Colonic mucosa (tissue), 4 donors: ENCODE measurements at places on chromosomes 3 and 15. TPM values are rescaled to one million over a fixed set of nuclear protein-coding genes. Genes with fewer than 3 reads are reported as not detected.

PPP2R3A gene
- total RNA-seq = 22.0 TPM

TNIK gene
- total RNA-seq = 30.9 TPM

- DNase-seq = no peak
Measured at GRCh38 chr3:185680231-185680630, 94.1 kb downstream of the SENP2 start.

GRCh38 chr3:146249921-146250320 is 984 bp downstream of the PLSCR4 start:
- no peak for DNase-seq

LDHAL6B gene
- total RNA-seq = not detected

DNA sequence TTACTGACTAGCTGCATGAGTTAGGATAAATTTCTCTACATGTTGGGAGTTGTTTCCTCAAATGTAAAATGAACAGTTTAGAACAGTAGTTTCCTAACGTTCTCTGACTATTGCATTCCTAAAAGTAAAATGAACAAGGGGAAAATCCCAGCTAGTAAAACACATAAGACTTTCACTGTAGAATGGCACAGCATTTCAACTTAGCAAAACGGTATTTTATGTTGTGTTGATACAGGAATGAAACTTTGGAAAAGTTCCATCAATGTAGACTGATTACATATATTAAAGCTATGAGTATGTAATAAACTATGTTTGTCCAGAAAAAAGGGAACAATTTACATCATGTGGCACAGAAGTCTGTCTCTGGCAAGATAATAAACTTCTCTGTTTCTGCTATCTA is 297.4 kb upstream of the EPHA3 start:
- no peak for DNase-seq

SAXO2 gene
- total RNA-seq = 0.93 TPM

- no peak for DNase-seq
Measured at GRCh38 chr3:155420406-155420805, 126.9 kb upstream of the STRIT1 start.

DNA sequence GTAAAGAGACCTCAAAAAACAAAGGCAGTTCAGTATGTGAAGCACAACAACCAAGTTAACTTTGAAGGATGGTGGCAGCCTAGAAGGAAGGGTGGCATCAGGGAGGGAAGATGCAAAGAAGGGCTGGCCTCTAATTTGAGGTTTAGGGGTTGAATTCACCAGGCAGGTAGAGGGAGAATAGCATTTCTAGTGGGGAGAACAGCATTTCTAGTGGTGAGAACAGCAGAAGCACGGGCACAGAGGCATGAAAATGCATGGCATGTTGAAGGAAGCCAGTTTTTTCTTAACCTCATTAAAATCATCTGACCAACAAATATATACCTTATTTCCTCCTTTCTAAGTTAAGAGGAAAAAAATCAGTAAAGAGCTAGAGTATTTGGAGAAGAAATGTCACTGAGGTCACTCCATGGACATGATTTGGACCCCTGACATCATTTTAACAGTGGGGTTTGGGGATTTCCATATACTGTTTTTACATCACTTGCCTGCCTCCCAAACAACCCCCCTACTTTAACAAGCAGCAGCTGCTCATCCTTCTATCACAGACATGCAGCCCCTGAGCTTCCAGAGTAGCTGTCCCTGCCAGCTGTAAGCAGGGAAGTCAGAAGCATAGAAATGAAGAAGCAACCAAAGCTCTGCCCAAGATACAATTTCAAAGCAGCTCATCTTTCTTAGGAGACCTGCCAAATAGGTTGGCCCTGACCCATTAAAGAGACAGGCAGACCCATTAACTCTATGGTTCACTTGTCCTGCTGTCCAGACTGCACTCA is 2.4 kb upstream of the POPDC2 start:
- no peak for DNase-seq

DNA sequence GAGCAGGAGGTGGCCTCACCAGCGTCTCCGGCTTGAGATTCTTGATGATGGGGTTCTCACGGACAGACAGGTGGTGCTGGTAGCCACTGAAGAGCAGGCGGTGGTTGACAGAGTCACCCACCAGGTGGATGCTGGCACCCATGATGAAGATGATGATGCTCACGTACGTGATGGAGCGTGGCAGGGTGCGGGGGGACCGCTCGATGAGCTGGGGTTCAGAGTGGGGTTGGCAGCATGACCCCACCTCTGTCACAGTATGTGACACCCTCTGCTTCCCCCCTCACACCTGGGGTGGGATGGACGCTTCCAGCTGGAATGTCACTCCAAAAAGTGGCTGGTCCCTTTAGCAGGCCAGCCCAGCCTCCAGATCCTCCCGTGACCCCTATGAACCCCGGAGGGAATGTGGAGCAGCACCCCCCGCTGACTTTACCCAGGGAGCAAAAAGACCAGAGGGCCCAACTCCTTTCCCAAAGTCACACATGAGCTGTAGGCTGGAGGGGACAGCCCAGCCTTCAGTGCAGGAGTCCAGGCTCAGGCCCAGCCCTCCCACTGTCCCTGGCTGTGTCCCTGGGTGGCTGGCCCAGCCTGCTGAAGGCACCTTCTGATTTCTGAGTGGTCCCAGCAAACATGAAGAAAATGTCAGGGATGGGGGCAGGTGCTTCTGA is 6.7 kb upstream of the CALML4 start:
- no peak for DNase-seq

GRCh38 chr3:98565237-98565643 is 28.2 kb downstream of the CPOX start:
- no peak for DNase-seq

RTP1 gene
- total RNA-seq = not detected

MKRN3 gene
- total RNA-seq = not detected

GATM gene
- 6.4 TPM for total RNA-seq

HAPLN3 gene
- total RNA-seq = 1.9 TPM

C3orf85 gene
- total RNA-seq = 10.5 TPM

DNA sequence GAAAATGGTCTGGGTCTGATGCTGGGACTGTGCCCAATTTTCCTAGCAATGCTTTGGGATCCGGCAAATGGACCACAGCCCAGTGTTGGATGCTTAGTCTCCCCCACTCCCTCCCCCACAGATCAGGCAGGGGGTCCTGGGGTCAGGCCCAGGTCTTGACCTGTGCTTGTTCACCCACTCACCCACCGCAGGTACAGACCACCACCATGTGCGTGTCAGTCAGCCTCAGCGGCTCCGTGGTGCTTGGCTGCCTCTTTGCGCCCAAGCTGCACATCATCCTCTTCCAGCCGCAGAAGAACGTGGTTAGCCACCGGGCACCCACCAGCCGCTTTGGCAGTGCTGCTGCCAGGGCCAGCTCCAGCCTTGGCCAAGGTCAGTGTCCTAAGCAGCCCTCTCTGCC is 10.6 kb downstream of the GRM2 start:
- no peak for DNase-seq

STAC gene
- 0.42 TPM for total RNA-seq

GRCh38 chr3:138975351-138975750 is 28.3 kb downstream of the FOXL2NB start:
- no peak for DNase-seq

GRCh38 chr3:61685755-61686154 is 124.4 kb downstream of the PTPRG start:
- no peak for DNase-seq

- DNase-seq = peak; percentile 93
Measured at GRCh38 chr15:40859206-40859851, 14.7 kb downstream of the RHOV start.

DNA sequence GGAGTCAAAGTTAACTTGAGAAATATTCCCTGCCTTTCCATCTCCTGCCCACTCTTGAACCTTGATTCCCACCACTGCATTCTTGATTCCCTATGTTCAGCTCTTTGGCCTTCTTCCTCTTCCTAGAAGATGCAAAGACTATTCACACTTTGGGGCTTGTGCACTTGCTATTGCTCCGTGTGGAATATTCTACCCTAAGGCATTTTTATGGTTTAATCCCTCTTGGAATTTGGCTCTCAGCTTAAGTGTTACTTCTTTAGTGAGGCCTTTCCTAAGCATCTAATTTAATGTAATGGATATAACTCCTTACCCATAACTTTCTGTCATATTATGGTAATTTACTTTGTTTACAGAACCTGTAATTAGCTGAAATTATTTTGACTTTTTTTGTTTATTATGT is 318.9 kb upstream of the COL8A1 start:
- no peak for DNase-seq

FBXW12 gene
- total RNA-seq = not detected

DNA sequence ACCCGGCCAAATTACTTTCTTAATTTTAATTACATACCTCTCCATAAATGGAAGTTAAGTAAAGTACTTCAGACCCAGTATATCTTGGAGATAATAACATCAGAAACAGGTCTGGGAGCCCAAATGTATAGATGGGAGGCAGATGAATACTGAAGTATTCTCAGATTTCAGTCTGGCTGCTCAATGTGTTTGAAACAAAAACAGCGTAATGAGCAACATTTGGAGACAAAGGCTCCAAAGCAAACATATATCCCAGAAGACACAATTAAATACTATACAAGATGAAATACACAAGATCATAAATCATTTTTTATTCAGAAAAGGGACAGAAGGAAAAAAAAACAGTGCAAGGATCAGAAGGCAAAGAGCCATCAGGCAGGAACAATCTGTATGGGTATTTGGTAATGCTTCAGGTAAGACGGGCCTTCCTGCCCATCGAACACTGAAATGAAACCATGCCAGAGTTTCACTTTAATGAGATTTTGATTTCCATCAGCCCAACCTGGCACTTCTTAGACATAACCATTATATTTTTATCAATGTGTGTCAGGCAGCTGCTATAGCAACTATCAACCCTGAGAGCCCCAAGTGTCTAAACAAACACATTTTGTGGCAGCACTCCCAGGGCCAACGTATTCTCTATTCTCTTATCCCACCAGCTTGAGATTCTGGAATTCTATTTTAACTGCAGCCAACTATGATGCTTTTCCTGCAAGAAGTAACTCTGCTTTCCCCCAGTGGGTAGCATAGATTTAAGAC is 210.8 kb downstream of the STT3B start:
- no peak for DNase-seq

DNA sequence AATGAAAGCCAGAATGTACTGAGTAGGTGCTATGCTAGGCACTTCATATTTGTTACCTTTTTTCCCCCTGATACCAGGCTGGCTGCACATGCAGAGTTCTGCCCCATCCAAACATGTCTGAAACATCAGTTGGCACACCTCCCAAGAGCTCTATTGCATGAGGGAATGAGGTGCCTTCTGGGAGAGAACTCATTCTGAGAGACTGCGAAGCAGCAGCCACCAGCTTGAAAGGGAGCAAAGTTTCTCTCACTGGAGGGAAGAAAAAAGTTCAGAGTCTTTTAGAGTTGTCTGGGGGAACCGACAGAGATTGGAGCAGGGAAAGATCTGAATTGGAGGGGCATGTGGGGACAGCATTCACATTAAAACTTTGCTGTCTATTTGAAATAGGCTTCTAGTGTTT is 84.1 kb downstream of the AGBL1 start:
- DNase-seq = no peak

CGNL1 gene
- total RNA-seq = 4.7 TPM

COX5A gene
- total RNA-seq = 623 TPM

PCYT1A gene
- total RNA-seq = 56.1 TPM

FANCD2OS gene
- total RNA-seq = not detected

DNA sequence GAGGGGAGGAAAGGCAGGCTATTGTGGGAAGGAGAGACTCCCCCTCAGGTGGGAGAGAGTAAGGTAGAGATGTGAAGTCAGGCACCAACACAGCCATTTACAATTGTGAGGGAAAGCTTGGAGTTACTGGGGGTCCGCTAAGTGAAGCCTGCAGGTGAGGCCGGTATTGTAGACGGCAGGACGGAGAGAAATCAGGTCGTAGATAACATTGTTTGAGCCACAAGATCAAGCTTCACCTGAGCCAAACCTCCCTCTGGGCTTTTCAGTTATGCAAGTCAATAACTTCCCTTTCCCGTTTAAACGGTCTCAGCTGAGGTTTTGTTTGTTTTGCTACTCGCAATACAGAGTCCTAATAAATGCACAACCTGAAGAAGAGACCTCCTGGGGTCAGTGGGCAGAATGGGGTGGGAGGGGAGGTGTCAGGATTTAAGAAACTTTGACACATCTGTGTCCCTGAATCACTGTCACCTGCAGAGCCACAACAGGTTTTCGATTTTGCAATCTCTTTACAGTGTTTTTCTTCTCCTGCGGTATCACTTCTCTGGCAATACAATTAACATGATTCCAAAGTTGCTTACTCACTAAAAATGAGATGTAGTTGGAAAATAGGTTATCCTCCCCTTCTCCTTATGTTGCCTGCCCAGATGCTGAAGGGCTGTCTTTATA is 72.0 kb upstream of the GLCE start:
- DNase-seq = no peak

SIDT1 gene
- 42.1 TPM for total RNA-seq

CCDC39 gene
- not detected for total RNA-seq

GRCh38 chr3:190614226-190615059 is 100.6 kb downstream of the IL1RAP start:
- no peak for DNase-seq

DNA sequence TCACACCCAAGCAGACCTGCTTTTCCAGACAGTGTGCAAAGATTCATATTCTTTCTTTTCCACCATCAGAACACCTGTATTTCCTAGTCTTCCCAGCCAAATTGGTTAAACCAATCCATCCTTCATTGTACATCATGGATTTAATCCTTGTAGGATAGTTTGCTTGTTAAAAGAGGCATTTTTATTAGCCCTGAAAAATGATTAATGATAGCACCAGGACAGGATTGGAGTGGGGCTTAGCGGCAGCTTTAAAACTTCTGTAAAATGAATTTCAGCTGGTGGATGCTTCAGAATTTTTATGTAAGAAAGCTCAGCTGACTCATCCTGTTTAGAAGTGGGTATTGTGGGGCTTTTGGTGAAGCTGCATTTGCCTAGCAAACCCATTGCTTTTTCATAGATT is 36.1 kb upstream of the ARHGEF26 start:
- no peak for DNase-seq

GXYLT2 gene
- total RNA-seq = 7.3 TPM

CALML4 gene
- 111 TPM for total RNA-seq

DNA sequence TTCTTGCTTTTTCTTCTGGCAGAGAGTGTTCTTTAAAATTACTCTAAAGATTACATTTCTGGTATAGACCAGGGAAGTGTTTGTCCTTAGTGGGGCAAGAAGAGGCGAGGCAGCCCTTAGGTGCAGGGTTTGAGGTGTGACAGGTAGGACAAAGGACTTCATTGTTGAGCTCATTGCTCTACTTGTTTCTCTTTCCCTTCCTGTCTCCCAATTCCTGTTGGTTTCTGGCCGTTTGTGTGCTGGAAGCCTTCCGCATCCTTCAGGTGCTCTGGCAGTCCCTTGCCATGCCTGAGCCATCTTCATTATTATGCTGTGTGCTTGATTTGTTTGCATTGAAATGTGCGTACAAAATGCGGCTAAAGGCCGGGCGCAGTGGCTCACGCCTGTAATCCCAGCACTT is 85.1 kb downstream of the CCK start:
- DNase-seq = peak; percentile 52

GLDN gene
- 8.6 TPM for total RNA-seq

ROBO2 gene
- 0.74 TPM for total RNA-seq

FAM227B gene
- 2.3 TPM for total RNA-seq

GRCh38 chr3:138036572-138036971 is 26.6 kb downstream of the CLDN18 start:
- no peak for DNase-seq

GRCh38 chr3:125461896-125462295 is 58.1 kb downstream of the SNX4 start:
- no peak for DNase-seq

DPH3 gene
- 15.4 TPM for total RNA-seq
